ENCODE measurements at places on chromosomes 5 and 9.

DNA sequence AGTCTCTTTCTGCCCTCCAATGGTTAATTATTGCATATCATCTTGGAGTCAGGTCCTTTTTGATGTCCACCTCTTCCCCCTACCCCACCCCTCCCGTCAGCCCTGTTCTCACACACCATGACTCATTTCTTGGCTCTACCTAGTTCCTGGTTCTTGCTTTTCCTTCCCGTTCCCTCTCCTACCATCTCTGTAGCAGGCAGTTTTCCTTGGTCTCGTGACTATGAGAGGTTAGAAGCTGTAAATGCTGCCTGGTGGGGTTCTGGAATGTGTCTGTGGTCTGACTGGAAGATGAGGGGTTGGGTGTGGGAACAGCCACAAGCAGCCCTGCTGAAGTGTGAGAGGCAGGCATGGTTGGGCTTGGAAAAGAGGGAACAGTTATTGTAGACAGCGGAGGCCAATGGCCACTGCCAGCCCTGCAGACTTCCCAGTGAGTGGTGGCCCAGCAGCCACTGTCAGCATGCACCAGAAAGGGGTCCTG, 18.2 kb downstream of the SLC22A5 start:
- DNase-seq: peak; percentile 63

DNA sequence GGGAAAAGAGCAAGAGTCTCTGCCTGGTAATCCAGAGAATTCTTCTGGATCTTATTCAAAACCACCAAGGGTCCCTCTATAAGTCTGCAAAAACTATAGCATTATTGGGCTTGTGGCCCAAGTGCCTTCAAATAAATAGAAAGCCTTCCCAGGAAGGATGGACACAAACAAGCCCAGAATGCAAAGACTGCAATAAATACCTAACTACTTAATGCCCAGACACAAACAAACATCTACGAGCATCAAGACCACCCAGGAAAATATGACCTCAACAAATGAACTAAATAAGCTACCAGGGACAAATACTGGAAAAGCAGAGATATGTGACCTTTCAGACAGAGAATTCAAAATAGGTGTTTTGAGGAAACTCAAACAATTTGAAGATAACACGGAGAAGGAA, 355.8 kb upstream of the GRAMD2B start:
- no peak for DNase-seq

GRCh38 chr5:128711216-128711615, 173.2 kb upstream of the FBN2 start:
- no peak for DNase-seq

- DNase-seq: peak; percentile 37
Measured at GRCh38 chr5:81165493-81166119, 67.5 kb upstream of the CKMT2 start.

DNA sequence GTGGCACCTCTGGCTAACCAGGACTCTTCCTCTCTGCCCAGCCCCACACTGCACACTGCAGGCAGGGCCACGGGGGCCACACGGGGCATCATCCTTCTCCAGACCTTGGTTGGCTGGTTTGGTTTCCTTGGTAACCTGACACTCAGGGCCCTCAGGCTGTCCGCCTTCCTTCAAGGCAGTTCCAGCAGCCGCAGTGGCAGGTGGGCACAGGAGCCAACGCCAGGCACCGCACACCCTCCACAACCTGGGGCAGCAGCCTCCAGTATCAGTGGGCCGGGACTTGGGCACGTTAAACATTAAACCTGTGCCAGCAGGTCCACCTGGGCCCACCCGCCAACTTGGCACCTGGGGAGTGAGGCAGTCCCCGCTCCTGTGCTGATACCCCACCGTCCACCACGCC, 1.9 kb downstream of the NPDC1 start:
- DNase-seq: no peak

GRCh38 chr5:128466554-128466953, 71.5 kb downstream of the FBN2 start:
- DNase-seq: no peak

- no peak for DNase-seq
Measured at GRCh38 chr9:470552-471194, 256.0 kb downstream of the DOCK8 start.

DNA sequence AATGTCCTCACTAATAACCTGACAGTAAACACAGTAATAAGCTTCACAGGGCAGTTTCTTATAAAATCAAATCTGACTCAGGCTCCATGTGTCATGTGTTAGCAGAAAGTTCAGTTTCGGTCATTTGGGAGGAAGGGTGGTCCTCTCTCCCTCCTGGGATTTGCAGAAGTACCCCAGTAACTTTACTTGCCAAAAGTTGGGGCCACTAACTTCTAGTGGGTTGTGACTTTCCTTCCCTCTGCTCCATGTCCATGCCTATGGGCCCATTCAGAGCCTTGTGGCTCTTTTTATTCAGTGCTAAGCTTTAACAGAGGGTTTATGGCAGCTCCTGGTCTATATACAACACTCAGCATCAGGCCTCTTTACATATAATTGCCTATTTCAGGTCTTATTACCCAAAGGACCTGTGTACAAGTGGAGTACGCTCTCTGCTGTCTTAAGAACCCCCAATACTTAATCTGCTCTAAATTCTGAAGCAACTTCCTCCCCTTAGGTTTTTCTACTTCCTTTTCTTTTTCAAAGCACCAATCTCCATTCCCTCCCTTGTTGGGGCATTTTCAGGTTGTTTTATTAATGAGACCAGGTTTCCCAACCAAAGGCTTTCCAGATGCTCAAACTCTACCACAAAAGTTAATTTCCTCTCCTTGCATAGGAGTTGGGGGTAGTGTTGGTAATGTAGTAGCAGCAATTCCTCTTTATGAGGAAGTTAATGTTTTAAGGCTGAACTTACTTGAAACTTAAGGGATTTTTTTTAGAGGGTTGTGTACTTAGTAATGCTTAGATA, 107.7 kb downstream of the CCDC192 start:
- peak; percentile 39 for DNase-seq

DNA sequence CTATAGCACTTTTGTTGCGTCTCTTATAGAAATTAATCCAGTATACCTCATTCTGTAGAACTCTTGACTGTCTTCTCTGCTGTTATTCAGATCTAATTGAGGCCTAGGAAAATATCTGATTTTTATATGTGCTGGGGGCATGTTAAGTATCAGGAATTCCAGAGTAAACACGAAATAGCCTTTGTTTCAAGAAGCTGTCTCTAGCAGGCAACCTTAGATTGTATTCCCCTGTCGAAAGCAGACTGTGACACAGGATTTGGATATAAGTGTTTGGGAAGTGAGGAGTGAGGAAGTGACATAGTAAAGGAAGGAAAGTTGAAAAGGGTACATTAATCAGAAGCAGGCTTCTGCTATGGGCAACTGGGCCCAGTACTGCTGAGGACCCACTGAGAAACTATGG, 72.1 kb upstream of the RASA1 start:
- peak; percentile 14 for DNase-seq

DNA sequence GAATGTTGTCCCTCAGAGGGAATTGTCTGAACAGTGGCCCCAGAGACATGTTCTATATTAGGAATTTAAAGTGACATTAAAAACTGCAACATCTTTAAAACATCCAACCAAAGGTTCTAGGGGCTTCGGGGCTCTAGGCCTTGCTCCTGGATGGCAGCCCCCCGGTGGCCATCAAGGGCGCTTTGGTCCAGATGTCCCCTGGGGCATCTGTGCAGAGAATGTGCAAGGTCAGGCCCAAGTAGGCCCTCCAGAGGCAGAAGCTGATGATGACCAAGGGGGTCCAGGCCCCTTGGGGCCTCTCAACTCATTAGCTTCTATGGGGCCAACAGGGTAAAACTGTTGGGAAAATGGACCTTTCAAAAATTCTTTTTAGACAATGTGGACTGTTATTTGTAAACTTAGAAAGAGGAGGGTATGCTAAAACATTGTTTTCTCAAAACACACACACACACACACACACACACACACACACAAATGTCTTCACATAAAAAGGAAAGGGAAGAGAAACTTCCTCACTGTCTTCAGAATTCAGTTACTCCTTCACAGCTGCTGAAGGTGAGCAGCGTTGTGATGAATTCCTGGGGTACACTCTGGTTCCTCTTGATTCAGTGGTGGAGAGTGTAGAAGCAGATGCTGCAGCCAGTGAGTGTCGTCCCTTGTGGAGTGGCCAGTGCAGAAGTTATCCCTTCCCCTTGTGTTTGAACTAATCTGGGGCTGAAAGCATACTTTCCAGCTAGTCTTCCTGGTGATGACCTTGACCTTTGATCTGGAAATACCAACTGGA, 125.2 kb downstream of the WDR41 start:
- no peak for DNase-seq

DNA sequence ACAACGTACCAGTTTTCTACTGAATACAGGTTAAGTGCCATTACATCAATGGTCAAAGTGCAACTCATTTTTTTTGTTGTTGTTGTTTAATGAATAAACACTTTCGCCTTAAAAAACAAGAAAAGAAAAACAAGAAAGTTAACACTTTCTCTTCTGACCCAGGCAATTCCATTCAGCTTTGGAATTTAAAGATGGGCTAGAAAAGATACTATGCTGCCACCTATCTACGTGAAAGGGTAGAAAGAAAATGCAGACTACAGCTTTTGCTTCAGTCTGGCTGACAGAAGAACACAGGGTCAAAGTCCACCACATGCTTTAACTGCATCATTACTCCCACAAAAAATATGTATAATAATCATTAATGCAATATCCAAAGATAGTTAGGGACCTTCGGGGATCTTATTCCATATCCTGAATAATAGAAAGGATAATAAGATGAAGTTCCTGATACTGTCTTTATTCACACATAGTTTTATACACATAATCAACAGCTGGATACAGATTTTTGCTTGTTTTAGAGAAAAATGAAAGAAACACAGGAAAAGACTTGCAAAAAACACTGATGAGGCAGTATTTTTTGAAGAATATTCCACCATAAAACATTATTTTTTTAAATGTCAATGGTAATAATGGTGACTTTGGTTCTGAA, 40.4 kb downstream of the ZDHHC21 start:
- no peak for DNase-seq

GRCh38 chr5:146475906-146476305, 28.8 kb downstream of the TCERG1 start:
- no peak for DNase-seq

DNA sequence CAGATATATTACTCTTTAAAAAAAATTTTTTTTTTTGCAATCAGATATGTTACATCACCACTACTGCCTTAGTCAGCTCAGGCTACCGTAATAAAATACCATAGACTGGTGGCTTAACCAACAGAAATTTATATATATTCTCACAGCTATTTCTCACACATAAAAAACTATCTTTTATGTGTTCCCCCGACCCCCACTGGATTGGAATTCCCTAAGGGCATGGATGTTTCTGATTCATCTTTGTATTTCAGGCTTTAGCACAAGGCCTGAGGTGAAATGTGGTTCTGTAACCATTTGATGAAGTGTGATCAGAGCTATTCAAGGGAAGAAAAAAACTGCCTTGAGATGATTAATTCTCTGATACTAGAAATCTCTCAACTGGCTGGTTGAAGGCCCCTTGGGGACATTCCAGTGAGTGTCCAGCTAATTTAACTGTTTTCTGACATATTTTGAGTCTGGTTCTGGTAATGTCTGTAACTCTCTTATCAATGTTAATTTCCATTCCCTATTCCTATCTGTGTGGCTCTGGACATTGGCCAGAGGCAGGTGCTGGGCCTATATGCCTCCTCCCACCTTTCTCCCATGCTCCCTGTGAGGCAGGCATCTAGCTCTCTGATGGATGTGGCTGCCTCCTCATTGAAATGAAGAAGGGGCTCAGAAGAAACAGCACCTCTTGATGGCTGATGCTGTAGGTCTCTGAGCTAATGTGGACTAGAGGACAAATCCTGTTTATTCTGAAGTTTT, 2.5 kb downstream of the CD14 start:
- peak; percentile 3 for DNase-seq

- DNase-seq: no peak
Measured at GRCh38 chr5:82655078-82655477, 376.9 kb upstream of the RPS23 start.

DNA sequence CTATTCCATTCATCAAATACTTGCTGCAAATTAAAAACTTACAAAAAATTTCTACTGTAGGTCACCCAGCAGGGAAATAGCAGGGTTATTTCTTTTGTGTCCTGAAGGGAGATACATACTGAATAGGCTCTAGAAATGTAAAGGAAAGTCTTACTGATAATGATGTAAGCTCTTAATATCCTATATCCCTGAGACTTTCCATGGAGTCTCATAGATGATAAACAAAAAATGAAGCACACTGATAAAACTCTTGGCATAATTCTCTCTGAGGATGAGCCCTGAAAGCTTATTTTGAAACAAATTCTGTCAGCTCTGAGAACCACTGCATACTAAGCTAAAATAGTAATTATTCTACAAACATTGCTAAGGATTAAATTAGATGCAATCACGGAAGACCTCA, 819.6 kb upstream of the PTPRD start:
- DNase-seq: no peak

- no peak for DNase-seq
Measured at GRCh38 chr5:130350131-130350530, 445.9 kb downstream of the CHSY3 start.

- DNase-seq: no peak
Measured at GRCh38 chr5:173969167-173970049, 19.6 kb upstream of the C5orf47 start.

- no peak for DNase-seq
Measured at GRCh38 chr9:101375546-101375945, 9.3 kb downstream of the BAAT start.

- DNase-seq: no peak
Measured at GRCh38 chr9:125479846-125480615, 218.4 kb downstream of the GAPVD1 start.

- DNase-seq: peak; percentile 13
Measured at GRCh38 chr9:114538241-114538640, 33.0 kb upstream of the WHRN start.

GRCh38 chr5:147727200-147727599, 55.3 kb downstream of the JAKMIP2 start:
- DNase-seq: no peak

GRCh38 chr5:14077501-14077900, 65.6 kb upstream of the TRIO start:
- DNase-seq: no peak

DNA sequence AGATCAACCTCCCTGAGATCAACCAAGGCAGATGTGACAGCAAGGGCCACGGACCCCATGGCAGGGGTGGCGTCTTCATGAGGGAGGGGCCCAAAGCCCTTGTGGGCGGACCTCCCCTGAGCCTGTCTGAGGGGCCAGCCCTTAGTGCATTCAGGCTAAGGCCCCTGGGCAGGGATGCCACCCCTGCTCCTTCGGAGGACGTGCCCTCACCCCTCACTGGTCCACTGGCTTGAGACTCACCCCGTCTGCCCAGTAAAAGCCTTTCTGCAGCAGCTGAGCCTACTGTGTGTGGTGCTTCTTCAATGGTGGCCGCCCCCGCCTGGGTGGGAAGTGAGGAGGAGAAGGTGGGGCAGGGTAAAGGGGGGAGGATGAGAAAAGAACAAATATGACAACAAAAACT, 8.3 kb downstream of the GPX3 start:
- DNase-seq: no peak
